ENCODE measurements at places on chromosomes 16 and 17.

GRCh38 chr17:16464303-16465051, 27.5 kb downstream of the LRRC75A start:
- no peak for DNase-seq

DNA sequence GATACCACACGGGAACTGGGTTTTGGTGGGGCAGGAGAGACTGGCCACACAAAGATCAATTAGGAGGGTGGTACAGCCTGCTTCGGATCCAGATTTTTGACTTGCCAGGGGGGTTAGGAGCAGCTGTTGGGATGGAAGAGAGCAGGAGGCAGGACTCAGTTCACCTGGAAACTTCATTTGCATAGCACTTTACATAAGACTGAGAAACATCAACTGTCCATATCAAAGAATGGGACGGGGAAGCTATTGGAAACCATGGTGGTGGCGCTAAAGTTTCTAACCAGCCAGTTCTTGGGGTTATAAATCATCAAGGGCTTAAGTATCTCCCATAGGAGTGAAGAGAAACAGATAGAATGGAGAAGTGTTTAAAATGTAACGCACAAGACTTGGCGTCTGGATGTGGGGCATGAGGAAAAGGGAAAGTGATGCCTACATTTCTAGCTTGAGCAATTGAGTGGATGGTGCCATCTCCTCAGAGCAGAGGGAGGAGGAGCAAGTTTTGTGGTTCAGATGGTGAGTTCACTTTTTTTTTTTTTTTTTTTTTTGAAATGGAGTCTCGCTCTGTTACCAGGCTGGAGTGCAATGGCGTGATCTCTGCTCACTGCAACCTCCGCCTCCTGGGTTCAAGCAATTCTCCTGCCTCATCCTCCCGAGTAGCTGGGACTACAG, 6.4 kb upstream of the SRCAP start:
- no peak for DNase-seq

- no peak for DNase-seq
Measured at GRCh38 chr17:81923302-81924260, 4.0 kb downstream of the MAFG start.

- no peak for DNase-seq
Measured at GRCh38 chr17:1511290-1511689, 5.1 kb downstream of the INPP5K start.

DNA sequence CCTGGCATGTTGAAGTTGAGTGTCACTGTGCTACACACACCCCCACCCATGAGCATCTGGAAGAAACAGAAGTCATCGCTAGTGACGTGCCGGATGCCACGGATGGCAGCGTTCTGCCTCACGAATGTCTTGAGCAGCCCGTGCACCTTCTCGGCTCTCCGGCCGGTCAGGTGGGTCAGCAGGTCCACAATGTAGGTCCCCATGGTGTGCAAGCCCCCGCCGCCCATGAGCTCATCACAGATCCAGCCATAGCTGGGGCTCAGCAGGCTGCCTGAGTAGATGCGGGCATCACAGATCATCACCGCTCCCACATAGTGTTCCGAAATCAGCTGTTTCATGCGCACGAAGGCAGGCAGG, 8.9 kb downstream of the C16orf86 start:
- DNase-seq: no peak

DNA sequence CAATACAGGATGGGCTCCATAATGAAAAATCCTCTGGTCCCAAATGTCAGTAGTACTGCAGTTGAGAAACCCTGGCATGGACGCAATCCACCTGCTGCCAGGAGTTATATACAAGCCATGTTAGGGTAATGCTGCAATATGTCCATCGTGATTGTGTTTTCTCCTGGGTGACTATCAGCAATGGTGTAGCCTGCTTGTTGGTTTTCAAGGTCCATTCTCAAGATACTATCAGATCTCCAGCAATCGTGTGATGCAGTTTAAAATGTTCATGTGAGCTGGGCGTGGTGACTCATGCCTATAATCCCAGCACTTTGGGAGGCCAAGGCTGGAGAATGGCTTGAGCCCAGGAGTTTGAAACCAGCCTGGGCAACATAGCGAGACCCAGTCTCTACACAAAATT, 24.0 kb downstream of the ABCC1 start:
- DNase-seq: no peak

- no peak for DNase-seq
Measured at GRCh38 chr16:80250381-80250780, 290.4 kb upstream of the DYNLRB2 start.

GRCh38 chr17:65433157-65433556, 128.3 kb downstream of the AXIN2 start:
- no peak for DNase-seq

- DNase-seq: no peak
Measured at GRCh38 chr16:11916524-11917285, 949 bp upstream of the GSPT1 start.

DNA sequence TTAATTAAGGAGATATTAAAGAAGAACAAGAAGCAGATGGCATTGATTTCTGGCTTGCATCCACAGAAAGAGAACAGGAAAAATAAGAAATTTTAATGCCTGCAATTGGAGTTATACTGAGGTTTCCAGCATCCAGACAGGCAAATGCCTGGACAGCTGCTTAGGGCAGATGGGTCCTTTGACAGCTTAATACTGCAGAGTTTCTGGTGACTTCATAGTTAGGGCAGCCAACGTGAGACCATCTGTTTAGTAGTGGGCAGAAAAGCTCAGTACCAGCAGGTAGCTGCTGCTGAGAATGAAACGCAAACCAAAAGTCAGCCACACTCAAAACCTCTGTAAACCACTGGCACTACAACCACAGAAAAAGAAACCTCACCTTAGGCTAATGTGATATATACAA, 109.8 kb downstream of the CDK5R1 start:
- no peak for DNase-seq

DNA sequence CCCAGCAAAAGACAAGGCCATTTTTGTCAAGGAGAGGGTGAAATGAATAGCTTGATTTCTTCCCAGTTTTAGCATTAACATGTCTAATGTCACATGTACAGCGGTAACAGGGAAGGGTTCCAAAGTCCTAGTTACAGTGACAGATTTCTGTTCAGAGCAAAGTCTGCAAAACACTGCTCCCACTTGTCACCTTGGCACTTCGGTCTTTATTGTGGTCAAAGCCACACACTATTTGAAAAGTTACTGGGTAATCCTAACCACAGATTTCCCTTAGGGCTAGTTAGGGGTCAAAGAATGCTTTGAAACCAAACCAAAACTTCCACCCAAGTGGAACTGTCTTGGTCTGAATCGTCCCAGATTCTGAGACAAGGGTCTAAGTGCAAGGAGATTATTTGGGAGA, 455.6 kb downstream of the HS3ST3B1 start:
- no peak for DNase-seq

DNA sequence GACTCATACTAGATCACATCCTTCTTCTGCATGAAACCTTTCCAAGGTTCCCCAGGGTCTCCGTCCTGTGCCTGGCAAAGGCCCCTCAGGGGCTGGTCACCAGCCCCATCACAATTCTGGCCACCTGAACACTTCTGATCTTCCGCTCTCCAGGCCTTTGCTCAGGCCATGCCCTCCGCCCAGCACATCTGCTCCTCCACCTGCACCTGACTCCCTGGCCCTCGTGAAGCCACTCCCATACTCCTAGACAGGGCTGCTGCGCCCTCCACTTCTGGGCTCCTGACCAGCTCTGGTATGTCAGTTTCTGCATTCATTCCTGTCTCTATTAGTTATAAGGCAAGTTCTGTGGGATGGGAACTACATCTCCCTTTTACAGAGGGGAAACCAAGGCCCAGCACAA, 1.9 kb upstream of the MYL11 start:
- DNase-seq: no peak

GRCh38 chr16:57025941-57026777, 36.8 kb downstream of the NLRC5 start:
- no peak for DNase-seq

DNA sequence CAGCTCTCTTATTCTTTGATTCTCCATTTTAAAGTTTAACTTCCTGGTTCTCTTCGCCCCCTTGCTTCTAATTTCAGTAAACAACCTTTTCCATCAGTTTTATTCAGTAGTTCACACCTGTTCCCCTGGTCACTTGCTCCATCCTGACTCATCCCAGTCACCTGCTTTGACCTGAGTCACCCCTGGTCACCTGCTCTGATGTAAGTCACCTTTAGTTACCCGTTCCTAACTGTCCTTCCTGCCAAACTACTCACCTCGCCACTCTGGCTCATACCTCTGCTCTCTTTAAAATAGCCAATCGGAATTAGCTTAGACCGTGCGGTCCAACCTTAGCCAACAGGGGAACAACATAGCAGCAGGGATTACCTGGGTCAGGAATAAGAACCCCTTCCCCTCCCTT, 4.7 kb upstream of the NLRC5 start:
- DNase-seq: no peak

DNA sequence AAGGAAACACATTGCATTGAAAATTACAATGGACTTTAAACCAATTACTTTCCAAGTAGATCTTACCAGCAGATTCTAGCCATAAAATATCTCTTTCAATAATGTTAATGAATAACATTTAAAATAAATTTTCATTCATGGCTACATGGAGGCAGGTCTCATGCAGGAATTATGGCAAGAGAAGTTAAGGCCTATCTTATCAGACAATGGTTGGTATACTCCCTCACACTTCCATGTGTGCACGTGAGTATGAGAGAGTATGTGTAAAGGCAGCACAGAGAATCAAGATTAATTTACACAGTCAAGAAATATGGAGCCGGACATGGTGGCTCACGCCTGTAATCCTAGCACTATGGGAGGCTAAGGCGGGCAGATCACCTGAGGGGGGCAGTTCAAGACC, 76.5 kb downstream of the HELZ start:
- DNase-seq: no peak

- DNase-seq: no peak
Measured at GRCh38 chr16:75195811-75196790, 10.9 kb downstream of the CTRB2 start.
